Substantia nigra (tissue), 51 donors: ENCODE measurements at places on chromosomes 6 and 20.

DNA sequence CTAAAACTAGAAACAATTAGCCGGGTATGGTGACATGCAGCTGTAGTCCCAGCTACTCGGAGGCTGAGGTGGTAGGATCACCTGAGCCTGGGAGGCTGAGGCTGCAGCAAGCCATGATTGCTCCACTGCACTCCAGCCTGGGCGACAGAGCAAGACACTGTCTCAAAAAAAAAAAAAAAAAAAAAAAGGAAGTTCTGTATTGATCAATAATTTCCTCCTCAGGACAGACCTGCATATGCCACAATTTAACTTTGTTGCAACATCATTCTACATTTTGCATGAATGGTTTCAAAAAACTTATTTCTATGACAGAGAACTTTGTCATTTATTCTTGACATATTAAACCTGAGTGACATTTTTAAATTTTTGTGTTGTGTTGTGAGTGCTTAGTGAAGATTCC is 5.5 kb downstream of the DNAJC5 start:
- DNase-seq = no peak

DNA sequence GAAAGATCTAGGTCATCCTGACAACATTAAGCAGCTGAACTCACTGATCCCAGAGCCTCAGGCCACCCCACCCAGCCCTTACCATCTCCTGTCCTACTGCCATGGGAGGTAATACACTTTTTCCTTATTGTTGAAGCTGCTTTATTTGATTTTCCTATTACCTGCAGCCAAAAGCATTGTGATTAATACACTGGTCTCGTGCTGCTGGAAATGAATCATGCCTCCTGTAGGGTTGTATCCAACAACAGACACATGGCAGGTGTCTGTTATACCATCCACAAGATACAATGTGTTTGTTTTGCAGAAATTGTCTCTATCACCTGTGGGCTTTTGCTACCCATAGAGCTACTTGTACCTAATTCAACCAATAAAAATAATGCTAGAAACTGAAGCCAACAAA is 34.2 kb downstream of the MYLIP start:
- DNase-seq = no peak

DNA sequence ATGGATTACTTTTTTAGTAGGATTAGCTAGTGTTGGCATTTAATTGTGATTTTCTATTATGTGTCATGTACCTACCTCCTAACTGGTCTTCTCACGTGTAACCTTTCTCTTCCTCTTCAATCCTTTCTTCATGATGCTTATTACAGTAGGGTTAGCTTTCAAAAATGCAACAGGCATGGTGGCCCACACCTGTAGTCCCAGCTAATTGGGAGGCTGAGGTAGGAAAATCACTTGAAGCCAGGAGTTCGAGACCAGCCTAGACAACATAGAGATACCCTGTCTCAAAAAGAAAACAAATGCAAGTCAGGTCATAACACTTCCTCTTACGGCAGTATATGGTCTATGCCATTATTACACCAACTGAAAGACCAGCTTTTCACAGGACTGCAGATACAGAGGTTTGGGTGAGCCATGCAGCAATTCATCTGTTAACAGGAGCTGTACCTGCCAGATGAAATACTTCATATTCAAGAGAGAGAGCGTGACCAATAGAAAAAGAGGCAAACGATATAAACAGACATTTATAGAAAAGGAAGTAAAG is 195.0 kb downstream of the TMEM242 start:
- DNase-seq = no peak

- no peak for DNase-seq
Observed at GRCh38 chr6:143680141-143680540, 2.4 kb downstream of the PHACTR2 start.

GRCh38 chr6:33763483-33763882 is 16.8 kb upstream of the IP6K3 start:
- no peak for DNase-seq

GRCh38 chr20:408843-409696 is 971 bp downstream of the RBCK1 start:
- DNase-seq = no peak

DNA sequence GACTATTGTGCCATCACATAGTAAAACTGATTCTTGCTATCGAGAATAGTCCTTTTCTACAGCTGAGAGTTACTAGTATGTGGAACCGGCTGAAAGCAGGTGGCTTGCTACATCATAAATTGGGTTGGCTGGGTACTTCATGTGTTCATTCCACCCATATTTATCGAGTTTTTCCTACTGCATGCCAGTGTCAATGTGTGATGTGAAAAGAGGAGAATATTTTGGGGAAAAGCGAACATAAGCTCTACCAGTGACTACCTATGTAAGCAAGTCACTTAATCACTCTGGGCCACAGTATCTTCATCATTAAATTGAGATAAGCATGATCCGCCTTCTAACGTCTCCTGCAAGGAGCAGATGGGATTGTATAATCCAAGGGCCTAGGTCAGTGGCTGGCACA is 61.0 kb downstream of the TSHZ2 start:
- no peak for DNase-seq

DNA sequence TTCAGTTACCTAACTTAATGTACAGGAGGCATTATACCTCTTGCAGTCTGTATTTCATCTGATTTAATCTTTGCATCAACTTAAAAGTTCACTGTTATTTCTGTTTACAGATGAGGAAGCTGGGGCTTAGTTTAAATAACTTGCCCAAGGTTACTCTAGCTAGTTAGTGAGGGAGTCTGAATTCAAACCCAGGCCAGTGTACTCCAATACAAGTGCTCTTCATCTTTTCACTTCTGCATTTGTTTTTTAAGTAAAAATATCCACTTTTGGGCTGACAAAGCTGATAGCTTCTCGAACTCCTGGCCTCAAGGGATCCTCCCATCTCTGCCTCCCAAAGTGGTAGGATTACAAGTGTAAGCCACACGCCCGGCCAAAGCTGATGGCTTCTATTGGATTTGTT is 23.6 kb downstream of the RREB1 start:
- no peak for DNase-seq

- DNase-seq = no peak
Observed at GRCh38 chr20:59508729-59509128, 95.6 kb upstream of the PHACTR3 start.

GRCh38 chr6:135105299-135105698 is 50.7 kb upstream of the HBS1L start:
- DNase-seq = no peak

GRCh38 chr20:48025661-48026060 is 240.4 kb upstream of the SULF2 start:
- no peak for DNase-seq

GRCh38 chr6:33144373-33144772 is 47.9 kb downstream of the COL11A2 start:
- DNase-seq = no peak

DNA sequence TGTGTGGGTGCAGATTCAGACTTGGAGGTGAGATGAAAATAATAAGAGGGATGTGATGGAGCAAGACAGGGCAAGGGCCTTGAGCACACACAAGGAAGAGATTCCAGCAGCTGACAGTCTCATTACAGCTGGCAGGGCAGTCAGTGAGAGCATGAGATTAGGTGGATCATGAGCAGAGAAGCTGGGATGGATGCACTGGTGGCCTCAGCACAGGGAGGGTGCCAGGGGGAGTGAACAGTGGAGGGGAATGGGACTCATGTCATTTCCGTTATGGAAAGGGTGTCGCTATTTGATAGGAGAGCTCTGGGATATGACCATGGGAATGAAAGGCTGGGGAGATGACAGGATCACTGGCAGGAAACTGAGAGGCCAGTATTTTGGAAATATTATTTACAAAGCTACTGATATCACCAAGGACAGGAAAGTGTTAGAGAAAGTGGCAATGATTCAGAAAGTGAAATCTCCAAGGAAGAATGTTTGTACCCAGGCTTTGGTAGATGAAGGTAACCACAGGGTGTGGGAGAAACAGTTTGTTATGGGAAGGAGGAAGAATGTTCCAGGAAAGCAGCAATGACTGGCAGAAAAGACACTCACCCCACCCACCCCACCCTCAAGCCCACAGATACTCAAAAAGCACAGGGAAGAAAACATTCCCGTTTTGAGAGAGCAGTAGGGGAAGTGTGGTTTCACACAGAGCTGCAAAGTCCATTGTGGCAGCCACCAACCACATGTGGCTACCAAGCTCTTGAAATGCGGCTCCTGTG is 214.7 kb upstream of the PROKR2 start:
- DNase-seq = no peak
